ENCODE measurements at places on chromosomes 11 and 22.

DNA sequence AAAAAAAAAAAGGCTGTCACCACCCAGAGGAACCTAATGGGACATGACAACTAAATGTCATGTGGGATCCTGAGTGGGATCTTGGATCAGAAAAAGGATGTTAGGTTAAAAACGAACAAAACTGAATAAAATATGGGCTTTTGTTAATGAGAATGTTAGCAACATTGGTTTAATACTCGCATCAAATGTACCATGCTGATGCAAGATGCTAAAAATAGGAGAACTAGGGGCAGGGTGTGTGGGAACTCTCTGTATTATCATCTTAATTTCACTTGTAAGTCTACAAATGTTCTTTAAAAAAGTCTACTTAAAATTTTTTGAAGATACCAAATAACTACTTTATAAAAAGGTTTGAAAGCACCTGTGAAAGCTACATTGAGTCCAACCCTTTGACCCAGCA lies 88.8 kb upstream of the PRR5 start:
- DNase-seq: no peak

- DNase-seq: no peak
Measured at GRCh38 chr11:125272092-125272491, 107.5 kb downstream of the PKNOX2 start.

DNA sequence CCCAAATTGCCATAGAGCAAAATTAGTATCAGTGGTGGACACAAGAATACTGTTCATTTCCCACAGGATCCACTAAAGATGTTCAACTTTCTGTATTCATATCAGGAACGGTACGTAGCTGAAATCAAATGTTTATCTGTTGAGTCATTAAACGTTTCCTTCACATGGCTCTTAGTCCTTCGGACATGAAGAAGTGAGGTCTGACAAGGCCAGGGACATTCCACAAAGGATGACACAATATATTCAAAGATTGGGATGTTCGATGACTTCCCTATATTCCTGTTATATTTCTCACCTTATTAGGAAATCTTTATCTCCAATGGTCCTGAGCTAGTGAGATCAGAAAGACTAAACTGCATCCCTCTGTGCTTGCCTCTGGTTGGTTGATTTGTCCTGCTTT lies 129.0 kb downstream of the ETS1 start:
- DNase-seq: no peak

DNA sequence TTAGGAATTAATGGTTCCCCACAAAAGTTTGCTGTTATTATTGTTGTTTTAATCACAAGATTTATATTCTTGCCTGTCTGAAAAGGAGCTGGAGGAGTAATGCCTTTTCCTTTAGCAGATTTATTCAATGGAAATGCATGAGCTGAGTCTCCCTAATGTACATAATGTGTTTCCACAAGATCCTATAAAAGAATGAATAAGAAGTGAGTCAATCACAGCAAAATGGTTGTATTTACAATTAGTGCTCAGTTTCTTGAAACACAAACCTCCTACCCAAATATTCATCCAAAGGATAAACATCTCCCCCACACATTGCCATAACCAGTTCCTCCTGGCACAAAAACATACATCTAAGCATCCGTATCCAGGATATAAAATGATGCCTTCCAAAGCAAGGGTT lies 33.3 kb downstream of the ME3 start:
- DNase-seq: no peak

- no peak for DNase-seq
Measured at GRCh38 chr11:17581036-17581731, 34.1 kb downstream of the OTOG start.

- DNase-seq: no peak
Measured at GRCh38 chr11:60838132-60838531, 3.8 kb upstream of the CCDC86 start.

GRCh38 chr11:95688501-95689222 lies 100.9 kb downstream of the FAM76B start:
- no peak for DNase-seq

DNA sequence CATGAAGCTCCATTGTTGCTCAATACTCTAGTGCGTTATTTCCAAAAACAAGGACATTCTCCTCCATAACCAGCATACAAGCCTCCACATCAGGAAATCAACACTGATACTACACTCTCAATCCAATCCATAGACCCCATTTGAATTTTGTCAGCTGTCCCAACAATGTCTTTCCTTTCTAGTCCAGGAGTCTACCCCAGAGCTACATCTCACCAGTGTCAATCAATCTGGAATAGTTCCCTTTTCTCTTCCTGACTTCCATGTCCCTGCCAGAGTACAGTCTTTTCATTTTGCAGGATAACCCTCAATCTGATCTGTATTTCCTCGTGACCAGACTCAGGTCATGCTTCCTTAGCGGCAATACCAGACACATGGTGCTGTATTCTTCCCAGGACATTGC lies 43.0 kb downstream of the TCF20 start:
- DNase-seq: no peak

DNA sequence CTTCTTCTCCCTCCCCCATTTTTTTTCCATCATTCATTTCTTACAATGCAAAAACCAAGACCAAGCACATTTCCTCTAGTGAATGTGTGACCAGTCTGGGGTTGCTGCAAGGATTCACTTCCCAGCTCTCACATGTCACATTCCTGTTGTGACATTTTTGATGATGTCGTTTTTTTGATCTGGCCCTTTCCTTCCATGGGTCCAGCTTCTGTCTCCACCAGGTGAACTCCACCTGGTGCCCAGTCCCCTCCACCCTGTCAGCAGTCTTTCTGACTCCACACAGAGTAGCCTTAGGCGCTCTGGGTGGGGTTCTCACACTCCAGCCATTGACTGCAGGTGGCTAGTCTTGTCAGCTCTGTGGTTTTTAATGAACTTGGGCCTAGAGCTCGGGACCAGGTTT lies 15.6 kb downstream of the PANX1 start:
- DNase-seq: no peak

DNA sequence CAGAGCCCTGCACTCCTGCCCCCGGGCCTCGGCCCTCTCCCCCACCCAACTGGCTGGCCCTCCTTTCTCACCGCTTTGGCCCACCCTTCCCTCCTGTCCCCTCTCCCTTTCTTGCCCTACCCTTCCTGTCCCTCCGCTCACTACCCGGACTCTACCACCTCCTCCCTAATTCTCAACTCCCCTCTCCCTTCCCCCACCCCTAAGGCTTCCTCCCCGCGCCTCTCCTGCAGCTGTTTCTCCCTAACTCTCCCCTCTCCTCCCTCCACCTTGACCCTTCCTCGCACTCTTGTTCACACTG lies 421 bp downstream of the SLC15A3 start:
- DNase-seq: no peak

- no peak for DNase-seq
Measured at GRCh38 chr11:102850973-102851745, 7.8 kb upstream of the MMP3 start.

GRCh38 chr22:24244144-24244787 lies 616 bp downstream of the GGT5 start:
- DNase-seq: no peak

DNA sequence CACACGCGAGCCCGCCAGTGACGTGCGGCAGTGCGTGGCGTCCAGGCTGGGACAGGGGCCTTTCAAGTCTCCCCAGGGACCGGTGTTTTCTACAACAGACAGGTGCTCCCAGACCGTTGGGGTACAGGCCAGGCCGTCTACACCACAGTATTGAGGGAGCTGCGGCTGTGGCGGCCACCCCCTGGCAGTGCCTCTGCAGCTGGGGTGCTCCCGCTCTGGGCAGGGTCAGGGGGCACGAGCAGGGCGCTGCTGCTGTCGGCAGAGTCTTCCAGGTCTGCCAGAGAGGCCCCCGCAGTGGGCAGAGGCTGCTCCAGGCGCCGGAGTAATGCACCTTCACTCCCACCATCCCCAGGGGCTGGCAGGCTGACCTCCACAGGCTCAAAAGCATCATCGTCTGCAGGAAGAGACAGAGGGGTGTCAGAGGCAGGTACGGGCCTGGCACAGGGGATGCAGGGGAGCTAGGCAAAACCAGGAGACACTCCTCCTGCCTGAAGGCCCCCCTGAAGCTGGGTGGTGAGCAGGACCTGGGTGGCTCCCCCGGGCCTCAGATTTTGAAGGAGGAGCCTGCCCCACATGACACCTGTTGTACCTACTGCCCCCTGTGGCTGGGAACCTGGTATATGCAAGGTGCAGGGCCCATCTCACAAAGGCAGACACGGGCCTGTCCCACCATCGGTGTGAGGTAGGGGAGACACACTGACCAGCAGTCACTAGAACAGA lies 83.3 kb downstream of the DGCR2 start:
- no peak for DNase-seq

DNA sequence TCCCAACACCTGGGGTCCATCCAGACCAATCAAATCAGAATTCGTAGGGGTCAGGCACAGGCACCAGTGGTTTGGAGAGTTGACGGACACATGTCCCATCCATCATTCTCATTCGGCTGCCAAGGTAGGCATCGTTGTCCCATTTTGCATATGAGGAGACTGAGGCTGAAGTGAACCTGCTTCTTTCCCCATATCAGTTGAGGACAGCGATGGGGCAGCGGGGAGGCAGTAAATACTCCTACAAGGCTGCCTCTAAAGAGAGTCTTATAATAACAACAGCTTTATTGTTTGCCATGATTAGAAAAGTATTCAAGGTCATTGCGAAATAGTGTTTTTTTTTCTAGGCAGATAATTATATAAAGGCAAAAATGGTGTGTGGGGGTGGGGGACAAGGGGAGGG lies 1.6 kb upstream of the BEST1 start:
- DNase-seq: no peak
